H7 (cell line): ENCODE measurements at places on chromosomes 1 and 21.

DNA sequence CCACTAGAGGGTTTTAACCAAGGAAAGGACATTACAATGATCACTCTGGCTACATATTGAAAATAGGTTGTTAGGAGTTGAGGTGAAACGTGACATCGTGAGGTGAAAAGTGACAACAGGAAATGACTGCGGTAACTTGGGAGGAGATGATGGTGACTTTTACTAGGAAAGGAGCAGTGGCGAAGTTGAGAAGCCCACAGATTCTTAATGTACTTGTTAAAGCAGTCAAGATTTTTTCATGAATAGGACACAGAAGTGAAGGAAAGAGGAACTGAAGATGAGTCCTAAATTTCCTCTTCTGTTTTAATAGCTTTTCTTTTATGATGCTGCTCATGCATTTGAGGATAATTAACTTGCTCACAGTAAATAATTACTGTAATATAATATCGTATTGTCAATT is 59.5 kb downstream of the OMA1 start:
- DNase-seq: no peak

GRCh38 chr1:147627435-147628110 is 42.8 kb downstream of the ACP6 start:
- DNase-seq: peak; percentile 89

- peak; percentile 45 for DNase-seq
Measured at GRCh38 chr21:40166291-40166843, 299.1 kb downstream of the PCP4 start.

- no peak for DNase-seq
Measured at GRCh38 chr1:65458730-65459396, 38.4 kb downstream of the LEPR start.

DNA sequence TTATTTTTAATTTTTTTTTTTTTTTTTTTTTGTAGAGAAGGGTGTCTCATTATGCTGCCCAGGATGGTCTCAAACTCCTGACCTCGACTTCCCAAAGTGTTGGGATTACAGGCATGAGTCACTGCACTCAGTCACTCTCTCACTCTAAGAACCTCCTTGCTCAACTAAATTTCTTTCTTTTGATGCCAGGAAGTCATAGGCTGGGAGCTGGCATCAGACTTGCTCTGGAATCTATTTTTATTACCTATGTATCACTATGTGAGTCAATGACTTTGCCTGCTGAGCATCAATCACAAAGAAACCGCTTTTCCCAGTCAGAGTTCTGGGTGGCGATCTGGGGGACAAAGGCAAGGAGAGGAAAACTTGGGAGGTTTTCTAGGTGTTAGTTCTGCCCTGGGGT is 35.5 kb upstream of the PARP1 start:
- DNase-seq: no peak

- no peak for DNase-seq
Measured at GRCh38 chr1:186179231-186179630, 195.8 kb downstream of the TPR start.
